ENCODE measurements at places on chromosomes 7 and 10.

GRCh38 chr7:144812379-144813283, 23.2 kb downstream of the TPK1 start:
- DNase-seq = no peak

DNA sequence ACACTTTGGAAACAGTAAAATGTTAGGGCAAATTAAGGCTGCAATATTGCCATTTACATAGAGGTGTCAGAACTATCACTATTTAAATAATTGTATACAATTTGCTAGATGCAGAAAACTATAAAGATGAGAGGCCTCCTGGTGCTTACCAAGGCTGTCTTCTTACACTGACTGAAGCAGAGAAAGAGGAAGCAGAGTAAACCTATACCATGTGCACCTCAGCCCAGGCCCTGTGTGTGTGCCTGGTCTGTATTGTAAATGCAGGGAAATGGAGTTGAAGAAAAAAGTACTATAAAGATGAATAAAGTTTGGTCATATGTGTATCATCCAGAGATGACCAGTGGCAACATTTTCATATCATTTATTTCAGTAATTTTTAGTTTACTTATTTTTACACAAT, 29.2 kb downstream of the ELMO1 start:
- DNase-seq = no peak

DNA sequence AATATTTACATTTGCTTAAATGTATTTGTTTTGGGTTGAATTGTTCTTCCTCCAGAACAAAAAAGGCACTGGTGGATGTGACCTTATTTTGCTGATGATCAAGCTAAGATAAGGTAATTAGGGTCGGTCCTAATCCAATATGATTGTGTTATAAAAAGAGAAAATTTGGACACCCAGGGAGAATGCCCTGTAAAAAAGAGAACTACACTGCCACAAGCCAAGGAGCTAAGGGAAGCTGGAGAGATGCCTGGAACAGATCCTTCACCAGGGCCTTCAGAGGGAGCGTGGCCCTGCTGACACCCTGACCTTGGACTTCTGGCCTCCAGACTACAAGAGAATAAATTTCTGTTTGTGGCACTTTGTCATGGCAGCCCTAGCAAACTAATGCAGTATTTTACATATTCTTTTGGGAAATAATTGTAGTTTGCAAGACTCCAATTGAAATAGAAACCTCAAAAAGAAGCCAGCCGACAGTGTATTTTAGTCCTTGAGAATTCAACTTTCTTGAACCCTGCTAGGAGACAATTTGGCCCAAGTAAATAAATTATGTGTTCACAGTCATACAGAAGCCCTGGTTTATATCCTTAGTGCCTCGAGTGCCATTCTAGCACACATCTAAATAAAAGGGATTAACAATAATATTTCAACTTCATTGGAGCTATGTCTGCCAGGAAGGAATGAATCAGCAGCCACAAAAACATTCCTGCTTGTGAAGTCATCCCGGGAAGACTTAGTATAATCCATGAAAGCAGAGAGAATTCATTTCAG, 164.6 kb downstream of the PKD1L1 start:
- DNase-seq = no peak

DNA sequence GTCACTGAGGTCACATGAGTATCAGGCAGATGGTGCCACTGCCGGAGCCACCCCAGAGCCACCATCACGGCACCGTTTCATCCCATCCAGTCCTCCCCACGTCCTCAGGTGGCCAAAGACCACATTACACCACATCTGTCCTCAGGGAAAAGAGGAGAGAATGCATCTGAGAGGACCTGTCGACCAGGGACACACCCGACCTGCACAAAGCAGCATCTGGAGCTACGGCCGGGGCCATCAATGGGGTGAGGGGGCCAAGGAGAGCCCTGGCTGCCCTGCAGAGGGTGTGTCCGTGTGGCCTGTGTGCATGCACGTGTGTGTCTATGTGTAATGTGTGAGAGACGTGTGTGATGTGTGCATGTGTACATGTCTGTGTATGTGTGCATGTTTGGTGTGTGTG, 480.6 kb downstream of the DNAJB6 start:
- no peak for DNase-seq

DNA sequence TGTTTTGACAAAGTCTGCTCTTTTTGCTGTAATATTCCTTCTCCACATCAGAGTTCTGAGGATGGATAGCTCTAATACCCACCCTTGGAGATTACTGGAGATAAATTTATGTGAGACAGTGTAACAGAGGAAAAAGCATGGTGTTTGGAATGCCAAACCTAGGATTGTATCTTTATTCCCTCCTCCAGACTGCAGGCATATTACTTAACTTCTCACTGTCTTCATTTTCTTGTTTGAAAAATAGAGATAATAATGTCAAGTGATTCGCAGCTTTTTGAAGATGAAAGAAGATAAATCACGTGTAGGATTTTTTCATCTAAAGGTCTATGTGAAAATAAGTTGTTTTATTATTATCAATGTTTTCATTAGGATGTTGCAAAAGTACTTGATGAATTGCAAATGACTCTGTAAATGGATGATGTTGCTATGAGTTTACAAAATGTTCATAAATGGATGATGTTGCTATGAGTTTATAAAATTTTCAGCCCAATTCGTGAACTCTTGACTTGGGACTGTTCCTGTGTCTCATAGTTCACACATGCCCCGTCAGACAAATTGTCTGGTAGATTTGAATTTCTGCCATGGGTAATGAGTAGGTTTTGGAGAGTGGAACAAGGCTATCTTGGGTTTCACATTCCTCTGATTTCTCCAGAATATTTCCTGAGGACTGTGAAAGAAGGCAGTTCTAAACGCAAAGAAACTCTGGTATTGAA, 113.1 kb upstream of the IGFBP3 start:
- DNase-seq = no peak

Data from activated CD8-positive, alpha-beta memory T cell treated with anti-CD3 and anti-CD28 coated beads for 4 hours (primary cell).